Bronchial epithelial cell (primary cell): ENCODE measurements at places on chromosomes 7 and 10. TPM values are rescaled to one million over a fixed set of nuclear protein-coding genes. Genes with fewer than 3 reads are reported as not detected.

- DNase-seq = no peak
Observed at GRCh38 chr7:70455925-70456324, 676.0 kb upstream of the GALNT17 start.

The TMEM60 gene
- 7.4 and 12.2 TPM in 2 replicates for total RNA-seq

DNA sequence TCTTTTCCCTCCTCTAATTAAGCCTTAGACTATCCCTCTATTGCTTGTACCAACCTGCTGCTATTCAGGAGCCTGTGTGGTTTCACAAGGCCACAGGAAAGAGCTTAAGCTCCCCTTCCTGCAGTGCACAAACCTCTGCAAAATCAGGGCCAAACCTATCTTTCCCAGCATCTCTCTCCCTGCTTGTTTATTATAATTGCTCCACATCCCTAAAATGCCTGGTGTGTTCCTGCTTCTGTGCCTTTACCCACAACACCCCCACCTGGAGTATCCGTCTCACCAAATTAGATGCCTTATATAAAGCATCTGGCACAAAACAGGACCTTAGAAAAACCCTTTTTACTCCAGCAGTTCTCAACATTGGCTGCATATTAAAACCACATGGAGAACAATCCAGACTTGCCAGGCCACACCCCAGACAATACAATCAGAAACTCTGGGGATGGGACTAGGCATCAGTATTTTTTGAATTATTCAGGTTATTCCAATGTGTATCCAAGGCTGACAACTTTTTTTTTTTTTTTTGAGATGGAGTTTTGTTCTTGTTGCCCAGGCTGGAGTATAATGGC is 16.7 kb downstream of the SEC31B start:
- no peak for DNase-seq

DNA sequence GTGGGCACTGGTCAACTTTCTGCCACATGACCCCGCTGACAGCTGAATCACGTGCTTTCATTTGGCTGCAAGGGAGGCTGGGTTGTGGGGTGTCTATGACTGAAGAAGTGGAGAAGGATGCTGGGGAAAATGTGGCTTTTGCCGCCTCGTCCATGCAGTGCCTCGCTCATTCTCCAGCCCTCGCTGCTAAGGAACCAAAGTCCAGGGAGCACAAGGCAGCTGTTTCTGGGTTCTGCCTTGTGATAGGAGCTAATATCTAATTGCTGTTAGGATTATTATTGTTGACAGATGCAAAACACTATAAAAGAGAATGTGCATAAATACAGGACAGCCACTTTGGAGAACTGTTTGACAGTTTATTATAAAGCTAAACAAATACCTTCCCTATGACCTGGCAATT is 4.9 kb upstream of the CAMK2B start:
- no peak for DNase-seq

- no peak for DNase-seq
Observed at GRCh38 chr7:101233907-101234547, 3.6 kb downstream of the CLDN15 start.

GRCh38 chr10:76168437-76168836 is 737.0 kb downstream of the LRMDA start:
- no peak for DNase-seq

The TMEM140 gene
- total RNA-seq = 0.51 and 0.53 TPM in 2 replicates

- no peak for DNase-seq
Observed at GRCh38 chr10:131311402-131311660, 190 bp downstream of the TCERG1L start.

The PRSS37 gene
- total RNA-seq = not detected in 2 replicates

DNA sequence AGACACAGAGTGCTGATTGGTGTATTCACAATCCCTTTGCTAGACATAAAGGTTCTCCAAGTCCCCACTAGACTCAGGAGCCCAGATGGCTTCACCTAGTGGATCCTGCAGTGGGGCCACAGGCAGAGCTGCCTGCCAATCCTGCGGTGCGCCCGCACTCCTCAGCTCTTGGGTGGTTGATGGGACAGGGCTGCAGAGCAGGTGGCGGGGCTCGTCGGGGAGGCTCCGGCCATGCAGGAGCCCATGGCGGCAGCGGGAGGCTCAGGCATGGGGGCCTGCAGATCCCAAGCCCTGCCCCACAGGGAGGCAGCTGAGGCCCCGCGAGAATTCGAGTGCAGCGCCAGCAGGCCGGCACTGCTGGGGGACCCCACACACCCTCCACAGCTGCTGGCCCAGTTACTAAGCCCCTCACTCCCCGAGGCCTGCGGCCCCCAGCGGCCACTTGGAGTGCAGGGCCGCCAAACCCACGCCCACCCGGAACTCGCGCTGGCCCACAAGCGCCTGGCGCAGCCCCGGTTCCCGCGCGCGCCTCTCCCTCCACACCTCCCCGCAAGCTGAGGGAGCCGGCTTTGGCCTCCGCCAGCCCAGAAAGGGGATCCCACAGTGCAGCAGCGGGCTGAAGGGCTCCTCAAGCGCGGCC is 7.7 kb upstream of the BET1 start:
- no peak for DNase-seq

- no peak for DNase-seq
Observed at GRCh38 chr10:83248106-83248631, 891.1 kb upstream of the GHITM start.

The TOMM7 gene
- 172 and 233 TPM in 2 replicates for total RNA-seq

GRCh38 chr7:18780266-18780665 is 284.7 kb downstream of the HDAC9 start:
- no peak for DNase-seq

- no peak for DNase-seq
Observed at GRCh38 chr10:102313221-102313896, 68.0 kb downstream of the GBF1 start.

The OPN4 gene
- not detected in 2 replicates for total RNA-seq

DNA sequence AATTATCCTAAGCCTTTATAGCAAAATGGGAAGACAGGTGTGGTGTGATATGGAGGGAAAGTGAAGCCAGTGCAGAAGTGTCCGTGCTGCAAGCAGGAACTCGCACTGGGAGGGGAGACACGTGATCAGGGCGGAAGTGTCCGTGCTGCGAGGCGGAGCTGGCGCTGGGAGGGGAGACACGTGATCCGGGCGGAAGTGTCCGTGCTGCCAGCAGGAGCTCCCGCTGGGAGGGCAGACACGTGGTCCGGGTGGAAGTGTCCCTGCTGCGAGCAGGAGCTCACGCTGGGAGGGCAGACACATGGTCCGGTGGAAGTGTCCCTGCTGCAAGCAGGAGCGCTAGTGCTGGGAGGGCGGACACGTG is 40.5 kb upstream of the PRKAR1B start:
- DNase-seq = no peak

The ZNF518A gene
- total RNA-seq = 21.1 and 26.2 TPM in 2 replicates

DNA sequence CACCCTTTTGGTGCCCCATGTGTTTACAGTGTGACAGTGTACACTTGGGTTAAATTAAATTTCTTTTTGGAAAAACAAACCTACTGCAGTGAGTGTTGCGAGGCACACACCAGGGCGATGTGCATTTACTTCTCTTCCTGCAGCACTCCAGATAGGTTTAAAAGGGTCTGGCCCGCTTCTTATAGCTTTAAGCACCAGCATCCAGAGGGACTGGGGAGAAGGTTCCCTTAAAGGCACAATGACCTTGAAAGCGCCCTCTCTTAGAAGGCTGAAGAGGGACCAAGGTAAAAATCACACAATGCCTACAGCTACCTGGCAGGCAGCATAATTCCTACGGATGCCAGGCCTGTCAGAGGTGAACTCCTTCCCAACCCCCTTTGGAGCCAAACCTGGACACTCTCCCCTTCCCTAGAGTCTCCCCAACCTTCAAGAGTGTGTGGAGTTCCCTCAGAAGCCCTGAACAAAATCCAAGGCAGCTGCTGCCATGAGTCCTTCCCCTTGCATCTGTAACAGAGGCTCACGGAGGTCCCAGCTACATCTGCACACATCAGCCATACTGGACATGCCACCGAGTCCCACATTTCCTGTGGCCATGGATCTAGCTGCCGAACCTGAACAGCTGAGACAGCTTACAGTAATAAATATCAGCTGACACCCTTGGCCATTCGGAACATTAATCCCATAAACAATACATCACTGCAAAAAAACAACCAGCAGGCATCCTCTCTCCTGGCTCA is 33.2 kb downstream of the TRIM8 start:
- no peak for DNase-seq

GRCh38 chr7:70569335-70569819 is 562.6 kb upstream of the GALNT17 start:
- no peak for DNase-seq

GRCh38 chr10:115937768-115938056 is 335.3 kb downstream of the GFRA1 start:
- DNase-seq = no peak

- peak; percentile 71 for DNase-seq
Observed at GRCh38 chr7:1062296-1063294, 18.2 kb downstream of the GPR146 start.

- no peak for DNase-seq
Observed at GRCh38 chr7:28465697-28466096, 53.4 kb downstream of the CREB5 start.

GRCh38 chr10:12333380-12334185 is 15.8 kb upstream of the CAMK1D start:
- peak; percentile 97 for DNase-seq

DNA sequence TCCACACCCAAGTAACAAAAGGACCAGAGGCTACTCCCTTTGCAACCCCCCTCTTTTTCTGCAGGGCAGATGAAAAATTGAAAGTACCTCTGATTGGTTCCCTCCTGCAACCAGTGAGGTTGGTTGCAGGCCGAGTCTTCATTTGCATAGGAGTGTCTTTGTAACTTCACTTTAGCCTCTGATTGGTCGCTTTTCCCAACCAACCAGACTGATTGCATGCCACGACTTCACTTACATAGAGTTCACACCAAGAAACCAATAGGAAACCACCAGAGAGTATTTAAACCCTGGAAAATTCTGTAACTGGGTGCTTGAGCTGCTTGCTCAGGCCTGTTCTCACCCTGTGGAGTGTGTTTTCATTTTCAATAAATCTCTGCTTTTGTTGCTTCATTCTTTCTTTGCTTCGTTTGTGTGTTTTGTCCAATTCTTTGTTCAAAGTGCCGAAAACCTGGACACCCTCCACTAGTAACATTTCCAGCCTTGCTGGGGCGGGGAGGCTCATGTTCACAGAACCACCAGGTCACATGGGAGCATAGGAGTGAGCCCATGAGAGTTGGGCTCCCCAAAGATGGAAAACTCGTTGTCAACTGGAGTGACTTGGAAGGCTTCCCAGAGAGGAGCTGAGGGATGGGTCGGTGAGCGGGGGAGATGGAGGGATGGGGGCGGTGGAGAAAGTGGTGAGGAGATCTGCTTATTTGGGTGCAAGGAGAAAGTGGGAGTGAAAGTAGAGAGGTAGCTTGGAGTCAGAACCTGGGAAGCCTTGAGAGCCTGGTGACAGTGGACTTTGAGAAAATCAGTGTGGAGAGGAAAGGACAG is 223.6 kb downstream of the GFRA1 start:
- DNase-seq = no peak

DNA sequence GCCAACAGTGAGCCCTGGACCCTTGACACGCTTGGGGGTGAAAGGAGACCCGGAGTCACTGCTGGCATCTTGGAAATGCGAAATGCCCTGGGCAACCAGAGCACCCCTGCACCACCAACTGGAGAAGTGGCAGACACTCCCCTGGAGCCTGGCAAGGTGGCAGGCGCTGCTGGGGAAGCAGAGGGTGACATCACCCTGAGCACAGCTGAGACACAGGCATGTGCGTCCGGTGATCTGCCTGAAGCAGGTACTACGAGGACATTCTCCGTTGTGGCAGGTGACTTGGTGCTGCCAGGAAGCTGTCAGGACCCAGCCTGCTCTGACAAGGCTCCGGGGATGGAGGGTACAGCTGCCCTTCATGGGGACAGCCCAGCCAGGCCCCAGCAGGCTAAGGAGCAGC is 98.5 kb downstream of the TACC2 start:
- DNase-seq = peak; percentile 48

DNA sequence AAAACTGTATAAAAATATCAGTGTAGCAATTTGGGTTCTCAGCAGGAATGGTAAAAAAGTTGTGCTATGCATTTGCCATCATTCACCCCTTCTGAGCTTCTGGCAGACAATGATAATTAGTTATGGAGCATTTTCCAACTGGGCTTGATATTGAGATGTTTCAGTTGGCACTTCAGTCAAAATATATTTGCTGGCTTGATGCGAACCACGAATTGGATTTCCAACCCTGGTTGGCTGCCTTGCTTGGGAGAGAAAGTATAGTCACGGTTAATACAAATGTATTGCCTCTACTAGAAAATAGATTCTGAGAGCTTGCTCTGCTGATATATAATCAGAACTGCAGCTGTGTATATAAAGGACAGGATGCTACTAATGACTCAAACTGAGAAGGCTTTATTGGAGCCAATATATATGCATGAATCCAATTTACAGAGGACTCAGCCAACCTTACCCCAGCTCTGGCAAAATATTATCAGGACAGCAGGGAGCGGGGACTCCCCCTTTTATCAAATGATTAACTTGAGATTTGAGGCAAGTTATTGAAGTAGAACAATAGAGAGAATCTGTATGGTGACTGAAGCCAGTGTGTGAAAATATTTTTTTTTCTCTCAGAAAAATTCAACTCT is 219.8 kb upstream of the SMIM30 start:
- no peak for DNase-seq

The ACSM6 gene
- not detected in 2 replicates for total RNA-seq

The OIT3 gene
- total RNA-seq = 0.13 TPM in 1 of 2 replicates, not detected in the other

- peak; percentile 70 for DNase-seq
Observed at GRCh38 chr10:78806681-78807221, 262.0 kb upstream of the ZMIZ1 start.

The TLL2 gene
- total RNA-seq = 0.26 TPM in 2 replicates

The TAS2R4 gene
- 1.8 and 5.4 TPM in 2 replicates for total RNA-seq

The LRRC4 gene
- total RNA-seq = under 0.01 and 0.64 TPM in 2 replicates

DNA sequence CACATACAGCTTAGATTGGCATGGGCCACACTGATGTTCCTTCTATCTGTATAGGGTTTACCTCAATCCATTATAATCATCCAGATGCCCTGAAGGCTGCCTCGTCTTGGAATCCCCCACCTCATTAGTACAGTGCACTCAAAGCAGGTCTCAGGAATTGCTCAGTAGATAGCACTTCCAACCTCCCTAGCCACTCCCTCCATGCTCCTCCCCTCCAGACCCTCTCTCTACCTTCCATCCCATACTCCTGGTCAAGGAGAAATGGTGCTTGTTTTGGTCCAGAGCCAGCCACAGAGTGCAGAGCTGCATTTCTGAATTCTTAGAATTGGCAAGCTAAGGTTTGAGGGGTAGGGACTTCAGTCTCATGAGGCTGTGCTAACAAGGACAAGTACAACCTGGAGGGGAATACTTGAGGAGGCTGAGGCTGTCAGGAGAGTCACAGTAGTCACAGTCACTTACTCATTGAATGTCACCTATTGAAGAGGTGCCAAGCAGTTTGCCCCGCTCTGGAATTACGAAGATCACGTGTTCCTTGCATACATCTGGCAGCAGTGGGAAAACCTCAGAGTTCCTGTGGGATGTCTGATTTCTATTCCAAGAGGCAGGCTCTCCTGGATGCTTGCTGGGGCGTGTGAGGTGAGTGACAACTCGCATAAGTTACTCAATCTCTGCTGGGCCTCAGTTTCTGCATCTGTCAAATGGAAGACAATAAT is 60.7 kb upstream of the ZNF746 start:
- peak; percentile 87 for DNase-seq

The NAMPT gene
- total RNA-seq = 175 and 415 TPM in 2 replicates

DNA sequence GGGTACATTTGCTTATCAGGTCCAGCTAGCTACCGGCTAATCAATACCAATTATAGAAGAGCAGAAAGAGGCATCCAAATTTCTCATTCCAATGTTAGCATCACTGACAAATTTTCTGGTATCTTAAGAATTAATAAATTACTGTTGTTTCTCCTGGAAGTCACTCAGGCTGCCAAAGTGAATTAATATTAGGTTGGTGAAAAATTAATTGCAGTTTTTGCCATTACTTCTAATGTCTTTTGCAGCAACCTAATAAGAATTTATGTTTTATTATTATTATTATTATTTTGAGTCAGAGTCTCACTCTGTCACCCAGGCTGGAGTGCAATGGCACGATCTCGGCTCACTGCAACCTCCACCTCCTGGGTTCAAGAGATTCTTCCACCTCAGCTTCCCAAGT is 979.9 kb downstream of the TYW1 start:
- no peak for DNase-seq
